Stimulated activated CD4-positive, alpha-beta T cell treated with anti-CD3 and anti-CD28 coated beads, Interleukin-15, amount 100 ng/mL, for 48 hours (primary cell): ENCODE measurements at places on chromosomes 1 and 21.

GRCh38 chr1:236685917-236686814 is at the start of gene ACTN2:
TSS of gene ACTN2 (plus strand) at chr1:236686499. CDS start at chr1:236686674, 175 bp downstream.
- peak; percentile 33 for DNase-seq

GRCh38 chr1:86868477-86868876 is 45.4 kb downstream of the SELENOF start:
- no peak for DNase-seq

DNA sequence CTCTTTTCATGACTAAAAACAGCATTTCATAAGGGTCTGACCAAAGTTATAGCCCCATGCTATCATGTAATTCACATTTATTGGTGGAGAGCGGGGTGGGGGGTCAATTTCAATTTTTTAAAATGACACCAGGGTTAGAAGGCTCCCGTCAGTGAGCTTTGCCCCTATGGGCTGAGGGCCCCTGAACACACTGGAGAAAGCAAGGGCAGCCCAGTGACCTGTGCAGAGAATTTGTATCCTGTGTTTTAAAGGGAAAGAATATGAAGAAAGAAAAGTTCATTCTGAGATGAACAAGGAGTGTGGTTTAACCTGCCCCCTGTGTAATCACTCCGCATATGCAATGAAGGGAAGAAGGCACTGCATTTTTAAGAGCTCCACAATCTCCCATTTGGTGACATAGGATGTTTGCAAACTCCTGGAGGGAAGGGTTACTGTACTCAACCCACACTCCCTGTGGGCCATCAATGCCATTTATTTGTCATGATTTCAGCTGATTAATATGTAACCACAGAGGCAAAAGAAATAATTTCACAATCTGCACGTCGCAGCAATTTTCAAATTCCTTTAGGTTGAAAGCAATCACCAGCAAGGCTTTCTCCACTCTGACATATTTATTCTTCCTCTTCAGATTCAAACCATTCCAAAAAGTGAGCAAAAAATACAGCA is 95.6 kb downstream of the ZNF281 start:
- no peak for DNase-seq

- no peak for DNase-seq
Observed at GRCh38 chr1:224450159-224450558, 15.6 kb upstream of the WDR26 start.

DNA sequence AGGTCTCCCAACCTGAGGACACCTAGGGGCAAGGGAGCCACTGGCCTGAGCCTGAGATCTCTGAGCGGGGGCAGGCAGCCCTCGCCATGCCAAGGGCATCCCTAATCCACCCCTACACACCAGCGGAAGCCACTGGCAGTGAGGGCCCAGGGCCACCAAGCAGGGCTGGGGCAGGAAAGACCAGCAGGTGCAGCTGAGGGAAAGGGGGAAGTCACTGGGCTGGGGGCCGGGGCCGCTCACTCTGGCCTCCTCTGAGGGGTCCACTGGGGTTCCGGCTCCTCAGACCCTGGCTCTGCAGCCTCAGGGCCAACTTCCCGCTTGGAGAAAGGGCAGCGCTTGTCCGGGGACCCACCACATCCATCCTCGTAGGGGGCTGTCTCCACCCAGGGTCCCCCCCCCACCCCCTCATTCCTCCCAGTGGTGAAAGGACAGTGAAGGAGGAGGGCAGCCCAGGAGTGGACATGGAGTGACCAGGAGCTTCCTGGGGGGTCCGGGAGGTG is 42.5 kb upstream of the ACTRT2 start:
- no peak for DNase-seq

DNA sequence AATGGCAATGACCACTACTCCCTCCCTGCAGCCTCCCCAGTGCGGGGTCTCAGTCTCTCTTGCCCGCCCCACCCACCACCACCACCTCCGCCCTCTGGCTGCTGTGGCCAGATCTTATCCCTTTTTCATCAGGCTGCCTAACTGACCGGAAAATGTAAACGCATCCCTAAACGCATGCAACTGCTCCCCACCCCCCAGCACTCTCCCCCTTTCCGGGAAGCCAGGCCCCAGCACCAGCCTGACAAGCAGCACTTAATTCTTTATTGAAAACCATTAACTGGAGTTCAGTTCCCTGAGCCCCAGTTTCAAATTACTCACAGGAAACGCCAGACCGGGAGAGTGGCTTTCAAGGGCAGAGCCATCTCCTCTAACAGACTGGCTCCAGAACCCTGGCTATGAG is 147.7 kb downstream of the DMRTA2 start:
- DNase-seq = no peak

DNA sequence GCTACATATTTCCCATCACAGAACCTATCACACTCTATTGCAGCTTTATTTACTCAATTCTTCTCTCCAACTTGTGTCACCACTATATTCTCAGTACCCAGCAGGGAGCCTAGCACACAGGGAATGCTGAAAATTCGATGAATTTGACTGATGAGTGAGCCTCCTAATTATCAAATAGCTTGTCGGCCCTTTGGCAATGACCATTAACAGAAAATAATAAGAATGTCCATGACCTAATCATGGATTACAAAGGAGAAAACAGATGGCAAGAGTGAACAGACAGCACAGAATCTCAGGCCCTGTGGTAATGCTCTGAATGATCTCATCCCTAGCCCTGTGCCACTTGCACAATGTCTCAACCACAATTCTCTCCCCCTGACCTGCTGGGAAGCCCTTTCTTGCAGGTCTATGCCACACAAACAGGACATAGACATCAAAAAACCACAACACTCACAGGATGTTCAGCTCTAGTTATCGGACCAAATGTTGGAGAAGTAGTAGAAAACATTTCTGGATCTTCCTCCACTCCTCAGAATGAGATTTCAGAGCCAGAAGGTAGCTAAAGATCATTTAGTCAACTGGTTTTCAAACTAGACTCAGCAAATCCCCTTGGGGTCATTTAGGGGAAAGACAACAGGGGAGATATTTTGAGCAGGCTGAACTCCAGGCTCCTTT is 68.4 kb downstream of the LUZP1 start:
- DNase-seq = no peak

- DNase-seq = no peak
Observed at GRCh38 chr1:13945856-13946255, 245.9 kb downstream of the PRDM2 start.
